ENCODE measurements at places on chromosomes 6 and 20. TPM values are rescaled to one million over a fixed set of nuclear protein-coding genes. Genes with fewer than 3 reads are reported as not detected.

CRISP2 gene
- not detected for total RNA-seq

NRSN1 gene
- not detected for total RNA-seq

ISM1 gene
- 0.24 TPM for total RNA-seq

ACOT8 gene
- 30.3 TPM for total RNA-seq

ITPR3 gene
- 40.3 TPM for total RNA-seq

CD93 gene
- total RNA-seq: not detected

CLDN20 gene
- not detected for total RNA-seq

SLC22A7 gene
- total RNA-seq: not detected

GRCh38 chr6:132927713-132928112 lies 113.3 kb downstream of the RPS12 start:
- no peaks in the 10 kb centered on the region for H3K27me3 ChIP-seq
- no peaks in the 10 kb centered on the region for H3K36me3 ChIP-seq
- DNase-seq: no peak
- H3K27ac ChIP-seq: no peak overlapping the region

DNA sequence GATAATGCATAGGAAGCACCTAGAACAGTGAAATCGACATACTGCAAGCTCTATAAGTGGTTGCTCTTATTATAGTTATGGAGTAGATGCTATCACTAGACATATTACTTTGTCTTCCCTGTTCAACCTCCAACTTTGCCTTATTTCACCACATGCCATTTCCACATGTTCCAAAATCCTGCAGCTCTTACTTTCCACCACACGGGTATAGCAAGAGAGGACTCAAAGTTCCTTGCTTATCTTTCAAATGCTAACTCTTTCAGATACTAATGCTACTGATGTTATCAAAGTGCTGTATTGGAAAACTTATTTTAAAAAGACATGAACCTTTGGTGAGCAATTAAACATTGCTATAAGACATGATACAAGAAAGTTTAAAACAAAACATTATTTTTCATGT lies 1130.1 kb downstream of the HACE1 start:
- no peaks in the 10 kb centered on the region for H3K27me3 ChIP-seq
- H3K4me3 ChIP-seq: no peak overlapping the region
- H3K27ac ChIP-seq: no peak overlapping the region
- DNase-seq: no peak
- no peaks in the 10 kb centered on the region for H3K4me1 ChIP-seq
- no peaks in the 10 kb centered on the region for H3K36me3 ChIP-seq

DNA sequence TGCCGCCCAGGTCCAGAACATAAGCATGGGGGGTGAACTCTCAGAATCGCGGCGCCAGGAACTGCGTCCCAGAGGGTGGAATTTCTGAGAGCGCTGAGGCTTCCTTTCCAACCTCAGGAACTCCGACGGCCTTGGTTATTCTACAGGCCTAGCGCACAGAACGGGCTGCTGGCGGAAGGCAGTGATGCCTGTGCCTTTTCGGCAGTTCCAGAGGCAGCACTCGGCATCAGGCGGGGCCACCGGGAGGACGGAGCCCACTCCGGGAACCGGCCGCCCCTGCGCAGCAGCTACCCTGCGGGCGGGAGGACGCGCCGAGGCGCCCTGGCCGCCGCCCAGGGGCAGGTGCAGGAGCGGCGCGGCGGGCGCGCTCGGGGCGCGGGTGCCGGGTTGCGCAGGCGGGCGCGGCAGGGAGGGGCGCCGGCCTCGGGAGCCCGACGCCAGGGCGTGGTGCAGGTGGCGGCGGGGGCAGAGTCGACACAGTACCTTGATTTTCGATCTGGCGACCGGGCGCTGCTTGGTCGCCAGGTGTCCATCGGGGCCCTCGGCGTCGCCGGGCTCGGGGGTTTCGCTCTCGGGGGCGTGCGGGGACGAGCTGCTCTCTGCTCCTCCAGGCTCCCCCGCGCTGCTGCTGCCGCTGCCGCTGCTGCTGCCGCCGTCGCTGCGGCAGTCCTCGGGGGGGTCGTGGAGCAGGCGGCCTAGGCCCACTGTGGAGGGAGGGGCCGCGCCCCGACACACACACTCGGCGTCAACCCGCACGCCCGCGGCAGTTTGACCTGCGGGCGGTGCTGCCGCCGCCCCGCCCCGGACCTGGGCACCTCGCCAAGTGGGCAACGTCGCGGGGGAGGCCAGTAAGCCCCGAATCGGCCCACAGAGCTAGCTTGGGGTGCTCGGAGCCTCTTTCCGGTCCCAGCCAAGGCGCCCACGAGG lies 1.3 kb downstream of the OVOL2 start:
- peak; percentile 52 for DNase-seq
- H3K4me1 ChIP-seq: no peaks in the 10 kb centered on the region
- H3K27me3 ChIP-seq: no peaks in the 10 kb centered on the region
- no peaks in the 10 kb centered on the region for H3K36me3 ChIP-seq
- no peak overlapping the region for H3K27ac ChIP-seq

- H3K27me3 ChIP-seq: no peaks in the 10 kb centered on the region
- no peaks in the 10 kb centered on the region for H3K4me1 ChIP-seq
- no peaks in the 10 kb centered on the region for H3K36me3 ChIP-seq
- DNase-seq: no peak
- H3K4me3 ChIP-seq: no peak overlapping the region
- no peak overlapping the region for H3K27ac ChIP-seq
Measured at GRCh38 chr6:43115365-43115764, 39.3 kb downstream of the PTK7 start.

GRCh38 chr6:39808964-39809363 lies 16.8 kb downstream of the DAAM2 start:
- no peaks in the 10 kb centered on the region for H3K36me3 ChIP-seq
- no peaks in the 10 kb centered on the region for H3K27me3 ChIP-seq
- H3K4me3 ChIP-seq: no peak overlapping the region
- peaks cover 5% of the 10 kb centered on the region for H3K4me1 ChIP-seq
- no peak overlapping the region for H3K27ac ChIP-seq

DNA sequence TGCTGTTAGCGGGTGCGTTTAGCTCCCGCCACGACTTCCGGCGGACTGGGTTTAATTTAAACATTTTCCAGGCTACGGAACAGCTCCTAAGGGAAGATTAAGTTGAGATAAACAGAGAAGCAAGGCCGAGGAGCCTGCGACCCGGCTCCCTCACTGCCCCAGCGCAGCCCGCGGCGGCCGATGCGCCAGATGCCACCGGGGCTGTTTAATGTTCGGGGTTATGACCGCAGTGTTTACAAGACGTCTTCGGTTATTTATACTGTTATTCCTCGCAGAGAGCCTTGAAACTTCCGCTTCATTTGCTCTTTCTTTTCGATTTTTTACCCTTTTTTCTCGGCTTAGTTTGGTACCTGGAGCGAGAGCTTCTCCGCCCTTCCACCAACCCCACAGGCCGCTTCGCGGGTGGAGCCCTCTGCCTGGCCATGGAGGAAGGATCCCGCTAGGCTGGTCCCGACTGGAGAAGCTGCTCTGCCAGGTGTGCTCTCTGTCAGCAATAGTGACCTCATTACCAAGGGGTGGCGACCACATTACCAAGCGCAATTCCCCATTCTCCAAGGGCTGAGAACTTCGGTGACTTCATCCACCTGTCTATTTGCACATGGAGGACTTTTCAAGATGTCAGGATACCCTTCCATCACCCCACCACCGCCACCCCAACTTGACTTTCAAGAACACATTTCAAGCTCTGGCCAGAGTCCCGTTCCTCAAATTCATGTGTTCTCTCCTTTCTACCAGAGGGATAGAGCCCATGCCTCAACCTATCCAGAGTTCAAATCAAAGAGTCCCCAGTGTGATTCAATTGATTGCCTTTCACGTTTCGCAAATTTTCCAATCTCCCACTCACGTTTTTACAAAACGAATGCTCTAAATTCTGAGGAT lies 4.1 kb downstream of the TCF21 start:
- H3K4me1 ChIP-seq: peaks cover 2% of the 10 kb centered on the region
- peak; percentile 40 for DNase-seq
- H3K36me3 ChIP-seq: no peaks in the 10 kb centered on the region
- peaks cover 73% of the 10 kb centered on the region for H3K27me3 ChIP-seq
- H3K4me3 ChIP-seq: peak overlapping the region; percentile 81
- H3K27ac ChIP-seq: no peak overlapping the region

DNA sequence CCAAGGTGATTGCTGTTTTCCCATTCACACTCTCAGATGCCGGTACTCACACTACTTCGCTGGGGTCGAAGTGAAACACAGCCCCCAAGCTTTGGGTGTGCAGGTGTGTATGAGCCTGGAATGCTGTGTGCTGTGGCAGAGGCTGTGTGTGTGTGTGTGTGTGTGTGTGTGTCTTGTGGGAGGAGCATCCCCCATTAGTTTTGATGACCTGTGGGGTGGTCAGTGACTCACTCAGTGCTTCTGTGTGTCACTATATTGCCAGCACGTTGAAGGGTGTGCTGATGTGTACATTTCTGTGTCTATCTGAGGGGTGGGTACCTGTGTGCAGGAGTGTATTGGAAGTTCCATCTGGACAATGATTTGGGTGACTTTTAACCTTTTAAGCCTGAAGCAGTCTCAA lies 5.0 kb upstream of the SLC12A5 start:
- no peak overlapping the region for H3K4me3 ChIP-seq
- H3K4me1 ChIP-seq: no peaks in the 10 kb centered on the region
- 0 out of 3 replicates have a peak, but pooled peaks cover 1% of the 10 kb centered on the region for H3K36me3 ChIP-seq
- DNase-seq: no peak

DNA sequence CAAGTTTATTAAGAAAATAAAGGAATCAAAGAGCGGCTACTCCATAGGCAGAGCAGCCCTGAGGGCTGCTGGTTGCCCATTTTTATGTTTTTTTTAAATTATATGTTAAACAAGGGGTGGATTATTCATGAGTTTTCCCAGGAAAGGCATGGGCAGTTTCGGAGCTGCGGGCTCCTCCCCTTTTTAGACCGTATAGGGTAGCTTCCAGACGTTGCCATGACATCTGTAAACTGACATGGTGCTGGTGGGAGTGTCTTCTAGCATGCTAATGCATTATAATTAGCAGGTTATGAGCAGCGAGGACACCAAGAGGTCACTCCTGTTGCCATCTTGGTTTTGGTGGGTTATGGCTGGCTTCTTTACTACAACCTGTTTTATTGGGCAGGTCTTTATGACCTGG lies 301.8 kb downstream of the TFAP2C start:
- H3K4me3 ChIP-seq: no peak overlapping the region
- no peak overlapping the region for H3K27ac ChIP-seq
- no peaks in the 10 kb centered on the region for H3K36me3 ChIP-seq
- peaks cover 12% of the 10 kb centered on the region for H3K27me3 ChIP-seq

DNA sequence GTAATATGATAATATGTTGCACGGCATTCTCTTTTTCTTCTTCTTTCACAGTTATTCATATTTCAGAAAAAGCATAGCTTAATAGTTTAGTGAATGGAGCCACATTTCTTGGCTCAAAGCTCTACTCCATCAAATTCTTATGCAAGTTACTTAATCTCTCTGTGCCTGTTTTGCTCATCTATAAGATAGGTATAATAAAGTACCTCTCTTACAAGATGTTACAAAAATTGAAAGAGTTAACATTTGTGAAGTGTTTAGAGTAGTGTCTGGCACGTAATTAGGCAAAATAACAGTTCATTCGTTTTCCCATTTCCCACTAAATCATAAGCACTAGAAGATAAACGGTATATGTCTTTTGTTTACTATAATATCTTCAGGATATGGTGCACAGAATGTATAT lies 1304.4 kb upstream of the EYS start:
- H3K27me3 ChIP-seq: no peaks in the 10 kb centered on the region
- no peak overlapping the region for H3K27ac ChIP-seq
- no peaks in the 10 kb centered on the region for H3K4me1 ChIP-seq

DNA sequence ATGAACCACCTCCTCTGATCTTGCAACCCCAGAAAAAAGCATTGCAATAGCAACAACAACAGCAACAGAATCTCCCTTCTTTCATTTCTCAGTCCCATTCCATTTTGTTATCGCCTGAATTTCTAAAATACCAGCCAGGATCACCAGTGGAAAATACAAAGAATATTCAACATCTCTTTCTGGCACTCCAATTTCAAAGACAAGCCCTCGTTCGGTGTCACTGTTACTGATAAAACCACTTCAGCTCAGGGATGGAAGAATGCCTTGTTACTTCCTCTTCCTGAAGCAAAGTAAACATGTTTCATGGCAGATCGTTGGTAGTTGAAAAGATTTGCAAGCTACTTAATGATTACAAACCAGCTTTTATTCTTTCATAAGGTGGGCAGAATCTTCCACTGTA lies 94.0 kb upstream of the SPTLC3 start:
- no peaks in the 10 kb centered on the region for H3K4me1 ChIP-seq
- no peaks in the 10 kb centered on the region for H3K27me3 ChIP-seq
- no peak overlapping the region for H3K27ac ChIP-seq
- DNase-seq: no peak
- H3K36me3 ChIP-seq: no peaks in the 10 kb centered on the region

DNA sequence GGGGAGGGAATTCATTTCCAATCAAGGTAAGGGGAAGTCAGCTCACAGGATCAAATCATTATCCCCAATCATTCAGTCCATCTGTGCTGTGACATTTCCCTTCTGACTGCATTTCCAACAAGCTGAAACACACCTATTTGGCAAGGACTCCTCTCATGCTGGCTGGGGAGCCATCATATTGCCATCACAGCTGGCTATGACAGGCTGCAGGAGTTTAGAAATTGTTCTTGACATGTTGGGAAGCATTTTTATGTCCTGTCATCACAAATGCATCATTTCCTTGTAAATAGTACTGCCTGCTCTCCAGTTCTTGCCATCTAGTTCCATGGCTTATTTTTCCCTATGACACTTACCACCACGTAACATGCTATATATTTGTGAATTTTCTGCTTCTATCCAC lies 113.9 kb upstream of the TMEM170B start:
- H3K27ac ChIP-seq: no peak overlapping the region
- H3K36me3 ChIP-seq: no peaks in the 10 kb centered on the region
- no peak for DNase-seq

GRCh38 chr20:35600176-35600992 lies 15.2 kb upstream of the SPAG4 start:
- peaks cover 12% of the 10 kb centered on the region for H3K27me3 ChIP-seq
- H3K27ac ChIP-seq: no peak overlapping the region
- H3K4me3 ChIP-seq: peak overlapping the region; percentile 64
- H3K36me3 ChIP-seq: no peaks in the 10 kb centered on the region
- H3K4me1 ChIP-seq: no peaks in the 10 kb centered on the region

GRCh38 chr20:3471397-3472021 lies 691 bp downstream of the ATRN start:
- H3K27me3 ChIP-seq: peaks cover 2% of the 10 kb centered on the region
- no peak for DNase-seq

DNA sequence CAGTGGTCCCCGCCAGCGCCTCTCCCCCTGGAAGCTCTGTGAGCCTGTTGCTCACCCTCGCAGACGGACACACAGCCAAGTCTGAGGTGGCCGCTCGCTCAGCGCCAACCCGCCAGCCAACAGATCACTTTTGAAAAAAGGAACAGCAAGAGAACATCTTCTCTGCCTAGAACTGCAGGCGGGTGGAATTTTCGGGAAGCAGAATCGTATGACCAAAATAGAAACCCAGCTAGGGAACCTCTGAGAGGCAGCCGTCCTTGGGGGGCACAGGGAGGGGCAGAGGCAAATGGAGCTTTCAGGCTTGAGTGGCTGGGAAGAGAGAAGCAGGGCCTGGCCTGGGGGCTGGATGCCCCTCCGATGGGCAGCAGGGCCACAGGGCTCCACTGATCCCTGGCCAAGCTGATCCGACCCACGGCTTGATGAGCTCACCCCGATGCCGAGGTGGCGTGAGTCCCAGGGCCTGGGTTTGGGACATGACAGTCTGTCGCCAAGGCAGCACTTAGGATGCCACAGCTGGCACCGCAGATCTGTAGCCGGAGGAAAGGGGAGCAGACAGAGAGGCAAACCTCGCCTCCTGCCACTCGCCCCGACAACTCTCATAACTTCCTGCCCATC lies 9.8 kb downstream of the NFATC2 start:
- no peaks in the 10 kb centered on the region for H3K27me3 ChIP-seq
- no peak overlapping the region for H3K27ac ChIP-seq
- no peak overlapping the region for H3K4me3 ChIP-seq
- no peaks in the 10 kb centered on the region for H3K4me1 ChIP-seq
